ENCODE measurements at places on chromosomes 3 and 15.

DNA sequence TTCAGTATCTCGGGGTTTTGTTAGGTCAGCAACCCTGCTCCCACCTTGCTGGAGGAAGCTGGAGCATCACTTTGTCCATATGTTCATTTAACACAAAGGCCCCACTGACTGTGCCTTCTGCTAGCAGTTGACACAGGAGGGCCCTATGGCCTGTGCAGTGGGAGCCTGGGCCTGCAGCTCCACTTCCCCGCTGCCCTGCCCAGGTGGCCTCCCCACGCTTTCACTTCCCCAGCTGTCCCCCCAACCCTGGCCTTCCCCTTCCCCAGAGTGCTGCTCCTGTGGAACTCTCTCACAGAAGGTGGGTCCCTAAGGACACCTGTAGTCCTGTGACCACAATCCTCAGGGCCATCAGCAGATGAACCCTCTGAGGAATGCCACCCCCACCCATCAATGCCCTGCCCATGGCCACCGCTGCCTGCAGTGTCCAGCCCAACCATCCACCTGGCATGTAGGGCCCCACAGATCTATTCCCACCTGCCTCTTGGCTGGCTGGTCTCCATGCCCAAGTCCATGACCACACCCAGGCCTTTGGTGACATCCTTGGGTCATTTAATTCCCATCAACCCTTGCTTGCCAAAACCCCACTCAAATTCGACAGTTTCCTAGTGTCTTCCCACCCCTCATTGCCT lies 13.5 kb downstream of the TBC1D21 start:
- DNase-seq, result no peak

DNA sequence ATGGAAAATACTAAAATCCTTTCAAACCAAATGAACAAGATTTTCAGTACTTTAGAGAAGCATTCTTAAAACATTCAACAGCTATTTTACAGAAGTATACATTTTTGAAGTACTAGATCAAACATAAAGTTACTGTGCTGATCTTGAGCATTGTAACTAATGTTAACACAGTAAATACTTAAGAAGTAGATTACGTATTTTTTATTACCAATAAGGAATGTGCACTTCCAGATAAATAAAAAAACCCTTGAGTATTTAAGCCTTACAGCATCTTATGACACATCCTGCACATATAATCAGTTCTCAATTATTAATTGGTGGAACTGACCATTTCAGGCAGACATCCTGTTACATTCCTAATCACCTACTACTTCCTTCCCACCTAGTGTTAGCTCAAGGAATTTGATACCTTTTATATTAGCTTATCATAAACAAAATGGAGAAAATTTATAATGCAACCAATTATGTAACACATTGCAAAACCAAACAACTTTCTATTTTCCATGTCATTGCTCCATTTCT lies 32.8 kb downstream of the COPS2 start:
- DNase-seq, result no peak

DNA sequence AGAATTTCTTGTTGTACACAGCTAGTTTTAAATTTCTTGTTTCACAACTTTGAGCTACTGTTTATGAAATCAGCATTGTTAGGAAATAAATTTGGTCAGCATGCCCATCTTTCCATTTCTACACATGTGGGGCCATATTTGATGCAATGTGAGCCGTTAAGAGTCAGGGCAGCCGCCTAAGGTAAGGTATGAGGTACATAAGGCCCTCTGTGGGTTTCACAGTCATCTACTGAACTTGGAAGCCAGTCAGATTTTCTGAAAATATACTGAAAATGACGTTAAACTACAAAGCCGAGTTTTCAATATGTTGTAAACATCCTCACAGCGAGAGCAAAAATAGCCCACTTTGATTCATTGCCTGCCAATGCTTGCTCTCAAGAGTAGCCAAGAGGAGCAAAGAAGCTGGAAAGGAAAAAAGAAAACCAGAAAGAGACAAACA lies 94.7 kb upstream of the PDZRN3 start:
- DNase-seq, result no peak

DNA sequence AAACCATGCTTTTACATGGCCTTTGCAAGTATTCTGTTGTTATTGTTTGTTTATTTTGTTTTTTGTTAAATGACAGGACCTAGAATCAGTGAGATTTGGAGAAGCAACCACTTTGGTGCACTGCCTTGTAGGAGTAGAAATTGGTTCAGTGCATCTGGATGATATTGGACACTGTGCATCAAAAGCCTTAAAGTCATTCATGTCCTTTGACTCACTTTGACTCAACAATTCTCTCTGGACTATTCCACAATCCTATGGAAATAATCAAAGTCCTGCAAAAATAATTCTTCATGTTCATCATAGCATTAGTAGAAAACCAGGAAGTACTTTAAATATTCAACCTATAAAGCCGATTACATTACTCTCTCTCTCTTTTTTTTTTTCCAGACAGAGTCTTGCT lies 224.8 kb downstream of the ABHD5 start:
- DNase-seq, result no peak

DNA sequence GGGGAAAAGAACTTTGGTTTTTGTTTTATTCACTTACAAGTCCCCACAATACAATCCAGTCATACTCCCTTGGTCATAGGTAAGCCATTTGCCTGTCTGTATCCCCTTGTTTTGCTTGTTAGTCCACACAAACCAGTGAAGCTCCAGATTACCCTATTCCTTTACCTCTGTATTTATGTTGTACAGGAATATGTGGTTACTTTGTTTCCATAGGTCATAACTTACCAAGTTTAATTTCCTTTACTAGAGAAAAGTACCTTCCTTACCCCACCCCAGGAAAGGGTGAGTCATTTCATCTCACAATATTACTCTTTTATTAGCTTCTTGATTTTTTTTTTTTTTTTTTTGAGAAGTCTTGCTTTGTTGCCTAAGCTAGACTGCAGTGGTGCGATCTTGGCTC lies 113.4 kb upstream of the LRRFIP2 start:
- DNase-seq, result no peak

DNA sequence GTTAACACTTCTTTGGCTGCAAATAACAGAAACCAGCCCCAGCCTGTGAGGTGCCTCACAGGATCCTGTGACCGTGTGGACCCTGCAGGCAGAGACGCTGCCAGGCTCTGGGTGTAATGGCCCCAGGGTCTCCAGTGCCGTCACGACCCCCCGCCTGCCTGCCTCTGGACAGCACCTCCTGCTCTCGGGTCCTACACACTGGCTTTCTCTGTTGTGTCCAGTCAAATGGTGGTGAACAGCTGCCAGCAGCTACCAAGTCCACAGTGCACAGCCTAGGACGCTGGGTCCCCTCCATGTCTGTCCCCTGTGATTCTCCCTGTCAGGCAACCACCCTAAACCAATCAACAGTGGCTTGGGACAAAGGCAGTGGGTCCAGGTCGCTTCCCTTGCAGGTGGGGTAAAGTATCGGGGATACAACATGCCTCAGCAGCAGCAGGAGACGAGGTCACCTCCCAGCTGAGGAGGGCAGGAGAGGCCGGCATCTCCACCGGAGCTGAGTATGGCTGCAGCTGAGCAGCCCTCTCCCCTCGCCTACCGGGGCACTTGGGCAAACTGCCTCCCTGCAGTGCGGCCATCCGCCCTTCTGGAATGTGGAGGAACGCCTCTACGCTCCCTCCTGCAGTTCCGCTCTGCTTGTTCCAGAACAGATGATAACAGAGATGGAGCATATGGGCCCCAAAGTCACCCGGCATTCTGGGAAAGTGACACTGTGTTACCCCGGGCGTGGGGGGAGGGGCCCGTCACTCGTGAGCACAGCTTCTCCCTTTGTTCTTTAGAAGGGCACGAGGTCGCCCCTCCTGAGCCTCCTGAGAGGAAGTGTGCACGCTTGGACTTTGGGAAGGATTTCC lies 21.1 kb upstream of the SKOR1 start:
- no peak for DNase-seq

GRCh38 chr15:77144026-77144425 lies 73.1 kb upstream of the TSPAN3 start:
- DNase-seq, result no peak

DNA sequence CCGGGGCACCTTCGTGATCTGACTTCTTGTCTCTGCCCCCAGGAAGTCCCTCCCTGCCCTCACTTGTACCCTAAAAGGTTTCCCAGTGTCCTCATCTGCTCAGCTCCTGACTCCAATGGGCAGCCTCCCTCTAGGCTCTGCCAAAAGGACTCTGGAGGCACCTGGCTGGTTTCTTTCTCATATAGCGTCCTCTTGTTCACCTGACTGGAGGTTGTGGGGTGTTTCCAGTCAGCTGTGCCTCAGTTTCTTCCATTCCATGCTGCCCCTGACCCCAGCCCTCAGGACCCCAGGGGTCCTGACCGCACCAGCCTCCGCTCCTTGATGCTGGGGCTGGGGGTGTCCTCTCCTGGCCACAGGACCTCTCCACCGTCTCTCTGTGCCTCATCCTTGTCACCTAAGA lies 2.5 kb downstream of the PRR23E start:
- no peak for DNase-seq

DNA sequence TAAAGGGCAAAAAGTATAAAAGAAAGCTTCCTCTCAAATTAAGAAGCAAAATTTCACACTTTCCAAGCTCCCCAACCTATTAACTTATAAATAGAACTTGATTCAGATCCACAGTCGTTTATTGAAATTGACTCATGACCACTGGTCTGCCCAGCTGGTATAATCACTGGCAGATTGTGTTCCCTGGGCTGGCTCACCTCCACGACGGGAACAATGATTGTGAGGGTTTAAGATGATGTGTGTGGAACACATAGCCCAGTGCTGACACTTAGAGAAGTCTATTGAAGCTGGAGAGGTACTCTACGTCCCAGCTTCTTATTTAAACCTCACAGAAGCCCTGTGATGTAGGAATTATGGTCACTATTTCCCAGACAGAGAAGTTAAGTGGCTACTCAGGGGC lies 90.4 kb downstream of the MB21D2 start:
- DNase-seq, result no peak

DNA sequence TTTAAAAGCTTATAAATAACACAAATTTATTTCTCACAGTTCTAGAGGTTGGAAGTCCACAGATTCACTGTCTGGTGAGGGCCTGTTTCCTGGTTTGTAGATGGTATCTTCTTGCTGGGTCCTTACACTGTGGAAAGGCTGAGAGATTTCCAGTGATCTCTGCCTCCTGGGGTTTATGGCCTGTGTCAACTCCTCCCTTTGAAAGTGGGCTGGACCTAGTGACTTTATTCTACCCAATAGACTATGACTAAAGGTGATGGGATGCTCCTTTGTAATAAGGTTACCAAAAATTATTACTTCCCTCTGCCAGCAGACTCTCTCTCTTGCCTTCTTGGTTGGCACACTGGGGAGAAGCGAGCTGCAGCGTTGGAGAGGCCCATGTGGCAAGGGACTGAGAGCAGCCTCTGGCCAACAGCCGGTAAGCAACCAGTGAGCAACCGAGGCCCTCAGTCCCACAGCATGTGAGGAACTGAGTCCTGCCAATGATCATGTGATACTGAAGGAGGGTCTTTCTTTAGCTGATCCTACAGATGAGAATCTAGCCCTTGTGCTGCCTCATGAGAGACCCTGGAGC lies 14.0 kb upstream of the COPG1 start:
- DNase-seq, result no peak

GRCh38 chr3:8561370-8561769 lies 59.7 kb downstream of the LMCD1 start:
- DNase-seq, result no peak

- DNase-seq, result no peak
These were observed 25.5 kb upstream of the PRR23E start for GRCh38 chr3:127167315-127168043.

DNA sequence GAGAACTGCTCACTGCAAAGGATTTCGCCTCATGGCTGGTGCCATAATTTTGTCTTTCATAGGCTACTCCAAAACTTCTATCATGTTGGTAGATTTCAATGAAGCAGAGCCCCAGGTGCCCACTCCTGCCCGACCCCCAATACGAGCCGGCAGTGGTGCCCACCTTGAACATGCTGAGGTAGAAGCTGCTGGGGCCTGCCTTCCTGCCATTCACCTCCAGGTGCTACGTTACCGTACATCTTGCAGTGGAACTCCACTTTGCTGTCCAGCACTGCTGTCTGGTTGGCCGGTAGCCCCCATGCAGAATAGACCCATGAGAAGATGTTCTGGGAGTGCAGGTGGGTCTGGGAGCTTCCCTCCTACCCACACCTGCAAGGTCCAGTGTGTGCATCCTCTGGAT lies 502.8 kb upstream of the TBL1XR1 start:
- no peak for DNase-seq

DNA sequence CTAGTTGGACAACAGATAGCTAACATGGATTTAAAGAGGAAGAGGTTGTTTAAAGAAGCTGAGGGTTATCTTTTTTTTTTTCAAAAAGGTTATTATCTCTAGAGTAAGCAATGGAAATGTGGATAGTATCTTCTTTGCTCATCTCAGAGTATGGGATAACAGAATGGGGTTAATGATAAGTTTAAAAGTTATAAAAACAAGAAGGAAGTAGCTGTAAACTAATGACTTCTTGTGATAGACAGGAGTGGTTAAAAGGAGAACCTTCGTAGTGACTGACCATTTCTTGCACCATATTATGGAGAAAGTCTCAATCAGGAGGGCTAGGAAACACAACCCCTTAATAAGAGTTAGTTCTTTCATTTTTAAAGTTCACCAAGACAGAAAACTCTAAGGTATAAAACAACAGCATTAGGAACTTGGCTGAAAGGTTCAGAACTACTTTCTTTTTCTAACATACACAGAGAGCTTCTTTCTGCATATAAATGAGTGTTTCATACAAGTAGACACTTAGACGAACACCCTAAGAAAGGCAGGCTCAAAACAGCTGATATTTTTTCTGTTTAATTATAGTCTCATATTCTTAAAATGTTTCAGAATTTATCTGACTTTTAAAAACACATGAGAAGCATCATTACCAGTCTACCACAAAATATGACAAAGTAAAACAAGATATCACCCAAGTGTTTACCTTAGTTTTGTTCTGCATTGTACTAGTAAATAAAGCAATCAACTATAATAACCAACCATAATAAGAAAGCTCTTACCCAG lies 140.0 kb downstream of the MEIS2 start:
- DNase-seq, result no peak

DNA sequence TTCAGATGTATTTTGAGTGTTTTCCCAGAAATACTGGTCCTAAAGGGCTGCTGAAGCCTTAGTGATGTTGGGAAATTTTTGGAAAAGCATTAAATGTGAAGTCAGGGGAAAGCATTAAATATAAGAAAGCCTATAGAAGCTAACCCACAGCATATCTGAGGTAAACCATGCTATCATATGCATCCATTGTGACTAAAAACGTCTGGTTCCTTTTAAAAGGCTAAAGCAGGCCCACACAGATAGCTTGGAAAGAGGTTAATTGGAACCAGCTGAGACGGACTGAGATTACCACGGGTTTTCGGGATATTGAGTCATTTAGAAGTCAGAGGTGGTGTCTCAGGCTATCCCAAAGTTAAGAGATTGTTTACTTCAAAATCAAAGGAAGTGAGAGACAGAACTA lies 78.2 kb downstream of the CYP19A1 start:
- DNase-seq, result no peak

- DNase-seq, result no peak
These were observed 646 bp downstream of the HRH1 start for GRCh38 chr3:11154953-11155325.

DNA sequence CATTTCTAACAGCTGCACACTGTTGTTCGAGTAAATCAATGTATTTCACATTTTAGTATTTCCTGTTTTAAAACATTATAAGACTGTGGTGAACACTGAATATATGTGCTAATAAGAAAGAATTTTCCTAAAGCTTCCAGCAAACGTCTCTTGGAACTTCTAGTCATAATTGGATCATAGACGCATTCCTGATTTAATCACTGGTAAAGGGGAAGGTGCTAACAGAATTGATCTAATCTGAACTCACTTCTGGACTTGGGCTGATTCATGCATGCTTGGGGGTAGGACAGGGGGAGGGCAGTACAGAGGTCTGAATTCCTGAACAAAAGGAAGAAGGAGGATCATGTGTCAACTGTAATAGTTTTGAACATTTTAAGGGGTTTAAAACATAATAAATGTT lies 7.3 kb upstream of the LEKR1 start:
- DNase-seq, result no peak

- no peak for DNase-seq
These were observed 246.5 kb upstream of the GOLIM4 start for GRCh38 chr3:168341956-168342936.

All from CD4-positive, alpha-beta T cell (primary cell).